Kidney epithelial cell (primary cell): ENCODE measurements at places on chromosomes 13 and 19.

GRCh38 chr19:30349131-30349730 is 23.0 kb upstream of the ZNF536 start:
- DNase-seq = no peak

DNA sequence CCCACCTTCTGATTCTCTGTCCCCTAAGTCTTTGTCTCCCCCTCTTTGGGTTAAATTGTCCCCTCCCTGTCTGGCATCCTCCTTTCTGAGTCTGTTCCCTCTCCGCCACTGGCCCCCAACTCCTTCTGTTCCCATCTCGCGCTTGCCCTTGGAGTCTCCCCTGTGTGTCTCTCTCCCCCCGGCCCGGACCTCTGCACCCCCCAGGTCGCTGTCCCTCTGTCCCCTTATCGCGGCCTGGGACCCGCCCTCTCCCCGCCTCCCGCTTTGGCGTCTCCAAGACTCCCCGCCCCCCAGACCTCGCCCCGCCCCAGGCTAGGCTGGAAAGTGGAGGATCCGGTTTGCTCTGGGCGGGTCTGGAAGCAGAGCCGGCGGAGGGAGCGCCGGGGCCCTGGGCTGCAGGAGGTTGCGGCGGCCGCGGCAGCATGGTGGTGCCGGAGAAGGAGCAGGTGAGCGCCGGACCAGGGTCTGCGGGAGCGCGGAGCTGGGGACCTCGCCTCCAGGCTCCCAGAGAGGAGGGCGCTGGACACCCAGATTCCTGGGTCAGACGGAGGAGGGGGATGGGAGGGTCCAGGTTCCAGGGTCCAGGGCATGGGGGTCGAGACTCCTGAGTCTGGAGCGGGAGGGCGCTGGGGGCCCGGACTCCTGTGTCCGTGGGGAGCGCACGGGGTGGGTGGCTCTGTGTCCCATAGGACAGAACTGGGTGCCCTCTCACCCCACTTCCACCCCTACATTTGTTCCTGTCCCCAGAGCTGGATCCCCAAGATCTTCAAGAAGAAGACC is at the start of gene TRPM4:
TRPM4 (plus strand) TSS at position 348 of the 780 bp plus-strand sequence; CDS start at position 423, 75 bp downstream.
- no peak for DNase-seq

DNA sequence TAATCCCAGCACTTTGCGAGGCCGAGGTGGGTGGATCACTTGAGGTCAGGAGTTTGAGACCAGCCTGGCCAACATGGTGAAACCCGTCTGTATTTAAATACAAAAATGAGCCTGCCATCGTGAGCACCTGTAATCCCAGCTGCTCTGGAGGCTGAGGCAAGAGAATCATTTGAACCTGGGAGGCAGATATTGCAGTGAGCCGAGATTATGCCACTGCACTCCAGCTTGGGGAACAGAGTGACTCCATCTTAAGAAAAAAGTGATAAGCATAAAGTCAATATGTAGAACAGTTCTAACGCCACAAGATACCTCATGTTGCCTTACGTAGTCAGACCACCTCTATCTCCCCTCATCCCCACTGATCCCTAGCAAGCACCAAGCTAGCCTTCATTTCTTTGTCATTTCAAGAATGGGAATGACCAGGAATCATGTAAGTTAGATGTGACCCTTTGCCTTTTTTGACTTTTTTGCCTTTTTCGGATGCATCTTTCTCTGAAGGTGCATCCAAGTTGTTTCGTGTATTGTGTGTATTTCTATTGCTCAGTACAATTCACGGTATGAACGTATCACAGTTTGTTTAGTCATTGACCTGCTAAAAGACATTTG is 6.4 kb downstream of the RPL21 start:
- no peak for DNase-seq

GRCh38 chr19:6983448-6983847 is 37.8 kb downstream of the MBD3L2B start:
- no peak for DNase-seq

- DNase-seq = no peak
These were observed 868 bp upstream of the EGLN2 start for GRCh38 chr19:40797963-40798682.

GRCh38 chr13:86098511-86098910 is 299.3 kb upstream of the SLITRK6 start:
- DNase-seq = no peak

- DNase-seq = no peak
These were observed 315.2 kb downstream of the ATP8A2 start for GRCh38 chr13:25686831-25687470.

GRCh38 chr13:37263871-37264270 is 158.4 kb upstream of the CSNK1A1L start:
- no peak for DNase-seq

- DNase-seq = no peak
These were observed 13.8 kb upstream of the UQCR11 start for GRCh38 chr19:1619094-1619439.

GRCh38 chr19:19192910-19193423 is 909 bp downstream of the RFXANK start:
- no peak for DNase-seq

GRCh38 chr13:66154354-66154753 is 1075.8 kb downstream of the PCDH9 start:
- no peak for DNase-seq

- no peak for DNase-seq
These were observed 39.6 kb downstream of the STOML3 start for GRCh38 chr13:38950987-38951386.

DNA sequence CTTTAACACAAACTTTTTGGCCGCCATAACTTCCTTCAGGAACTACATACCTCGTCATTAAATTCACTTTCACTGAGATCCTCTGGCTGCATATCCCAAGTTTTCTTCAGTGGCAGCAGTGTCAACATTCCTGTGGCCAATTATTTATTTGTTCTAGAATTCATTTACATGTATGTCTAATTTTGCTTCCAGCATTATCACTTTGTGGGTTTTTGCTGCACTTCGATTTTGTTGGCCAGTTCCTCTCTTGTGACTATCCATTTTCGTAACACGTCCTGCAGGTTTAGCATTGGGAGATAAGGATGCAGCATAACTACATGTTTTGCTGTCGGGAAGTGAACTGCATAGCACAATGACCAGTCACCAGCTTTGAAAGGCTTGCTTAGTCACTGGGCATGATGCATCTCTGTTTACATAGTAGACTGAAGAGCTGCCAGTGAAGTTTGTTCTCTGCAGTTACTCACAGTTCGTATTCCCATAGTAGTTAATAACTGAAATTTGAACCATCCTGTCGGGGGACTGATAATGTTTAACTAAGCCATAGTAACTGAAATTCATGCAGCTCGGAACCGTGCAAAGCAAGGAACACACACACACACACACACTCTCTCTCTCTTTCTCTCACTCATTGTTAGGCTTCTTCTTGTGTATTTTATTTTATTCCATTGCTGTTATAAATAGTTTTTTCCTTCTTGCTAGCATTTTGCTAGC is 28.3 kb downstream of the ZNF507 start:
- peak; percentile 99 for DNase-seq

GRCh38 chr13:80655778-80656511 is 315.0 kb upstream of the SPRY2 start:
- no peak for DNase-seq
